ENCODE measurements at places on chromosomes 16 and 17.

GRCh38 chr17:16470265-16470664 is 21.7 kb downstream of the LRRC75A start:
- no peak for DNase-seq

GRCh38 chr16:12188061-12188934 is 211.8 kb downstream of the SNX29 start:
- DNase-seq: no peak

DNA sequence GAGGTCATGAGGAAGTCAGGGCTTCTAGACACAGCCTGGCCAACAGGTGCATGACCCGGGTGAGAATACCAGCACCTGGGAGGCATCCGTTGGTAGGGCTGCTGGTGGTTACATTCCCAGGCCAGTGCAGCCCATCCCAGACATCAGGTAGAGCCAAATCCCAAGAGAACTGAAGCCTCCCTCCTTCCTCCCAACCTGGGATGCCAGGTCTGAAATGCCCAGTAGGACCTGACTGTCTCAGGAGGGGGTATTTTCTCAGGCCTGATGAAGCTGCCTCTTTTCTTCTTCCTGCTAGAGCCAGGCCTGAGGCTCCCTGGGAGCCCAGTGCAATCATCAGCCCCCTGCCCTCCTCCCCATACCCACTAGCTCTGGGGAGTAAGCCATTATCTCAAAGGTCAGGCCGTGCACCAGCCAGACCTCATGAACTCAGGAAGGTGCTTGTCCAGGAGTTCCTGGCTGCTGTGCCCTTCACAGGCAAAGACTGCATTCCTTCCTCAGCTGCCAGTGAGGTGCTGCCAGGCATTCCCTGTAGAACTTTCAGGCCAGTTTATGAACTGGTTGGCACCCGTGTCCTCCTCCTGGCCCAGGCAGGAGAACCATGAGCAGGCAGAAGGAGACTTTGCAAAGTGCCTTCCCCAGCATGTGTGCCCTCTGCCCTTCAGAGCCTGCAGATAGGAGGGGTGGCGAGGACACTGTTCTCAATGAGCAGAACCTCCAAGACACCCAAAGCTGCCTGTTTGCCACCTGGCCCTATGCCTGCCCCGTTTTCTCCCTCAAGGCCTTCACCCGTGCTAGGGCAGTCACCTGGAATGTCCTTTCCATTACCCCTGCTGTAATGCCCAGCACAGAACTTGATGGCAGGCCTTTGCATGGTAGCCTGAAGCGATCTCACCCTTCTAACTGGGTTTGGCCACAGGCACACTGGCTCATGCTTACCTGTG is 7.6 kb downstream of the TBX2 start:
- DNase-seq: no peak

DNA sequence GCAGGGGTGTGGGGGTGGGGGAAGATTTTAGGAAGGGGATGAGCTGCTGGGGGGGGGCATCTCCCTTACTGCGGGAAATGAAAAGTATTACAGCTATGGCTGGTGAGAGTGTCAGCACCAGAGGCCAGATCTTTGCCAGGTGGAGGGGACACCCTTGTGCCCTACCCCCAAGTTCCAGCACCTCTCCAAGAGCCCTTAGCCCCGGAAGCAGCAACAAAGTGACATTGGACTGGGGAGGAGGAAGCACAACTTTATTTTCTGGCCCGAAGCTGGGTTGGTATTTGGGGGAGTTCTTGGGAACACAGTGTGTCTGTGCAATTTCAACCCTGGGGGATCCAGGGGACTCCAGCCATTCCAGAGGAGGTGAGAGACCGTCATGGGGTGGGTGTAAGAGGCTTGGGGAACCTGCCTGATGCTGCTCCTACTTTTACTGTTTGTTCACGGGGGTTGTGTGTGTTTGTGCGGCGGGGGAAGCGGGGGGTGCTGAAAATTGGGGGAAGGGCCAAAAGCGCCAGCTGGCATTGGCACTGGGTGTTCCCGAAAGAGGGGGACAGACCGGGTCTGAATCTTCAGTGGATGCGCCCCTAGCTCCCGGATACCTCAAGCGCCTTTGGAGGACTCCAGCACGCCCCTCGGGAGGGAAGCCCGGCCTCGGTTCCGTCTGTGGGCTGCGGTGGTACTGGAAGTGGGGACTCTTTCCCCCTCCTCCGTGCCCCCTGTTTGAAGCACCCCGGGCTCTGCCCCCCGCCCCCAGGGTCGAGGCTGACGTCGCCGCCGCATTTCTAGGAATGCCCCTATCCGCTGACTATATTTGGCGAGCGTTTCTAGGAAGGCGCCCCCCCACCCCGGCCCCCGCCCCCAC is 230.3 kb downstream of the MRTFB start:
- DNase-seq: no peak

DNA sequence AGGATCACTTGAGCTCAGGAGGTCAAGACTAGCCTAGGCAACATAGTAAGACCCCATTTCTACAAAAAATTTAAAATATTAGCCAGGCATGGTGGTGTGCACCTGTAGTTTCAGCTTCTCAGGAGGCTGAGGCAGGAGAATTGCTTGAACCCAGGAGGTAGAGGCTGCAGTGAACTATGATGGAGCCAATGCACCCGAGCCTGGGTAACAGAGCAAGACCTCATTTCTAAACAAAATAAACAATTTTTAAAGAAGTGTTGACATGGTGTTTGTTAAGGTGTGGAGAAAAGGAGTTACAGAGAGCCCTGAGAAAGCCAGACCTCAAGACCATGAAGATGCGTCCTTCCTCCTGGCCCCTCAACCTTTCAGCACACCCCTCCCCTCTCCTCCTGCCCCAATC is 37.6 kb upstream of the C1QL1 start:
- no peak for DNase-seq
